ENCODE measurements at places on chromosomes 16 and 17.

- no peak for DNase-seq
These were observed 33.6 kb downstream of the PRPSAP2 start for GRCh38 chr17:18891541-18891940.

GRCh38 chr17:82287013-82287867 is 13.7 kb upstream of the CSNK1D start:
- no peak for DNase-seq

DNA sequence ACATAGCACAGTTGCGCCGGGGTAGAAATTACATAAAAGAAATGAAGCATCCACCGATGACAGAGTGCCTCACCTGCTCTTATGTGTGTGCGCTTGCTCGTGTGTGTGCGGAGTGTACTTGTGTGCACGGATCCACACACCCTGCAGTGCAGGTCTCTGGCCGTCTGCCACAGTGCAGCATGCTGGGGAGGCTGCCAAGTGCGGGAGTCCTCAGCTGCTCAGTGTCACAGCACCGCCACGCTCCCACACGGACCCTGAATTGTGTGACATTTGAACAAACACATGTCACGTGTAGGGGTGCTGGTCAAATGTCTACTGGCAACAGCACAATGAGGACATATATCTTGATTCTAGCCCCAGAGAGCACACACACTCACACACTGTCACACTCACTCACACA is 243.0 kb upstream of the MYOCD start:
- DNase-seq = no peak

DNA sequence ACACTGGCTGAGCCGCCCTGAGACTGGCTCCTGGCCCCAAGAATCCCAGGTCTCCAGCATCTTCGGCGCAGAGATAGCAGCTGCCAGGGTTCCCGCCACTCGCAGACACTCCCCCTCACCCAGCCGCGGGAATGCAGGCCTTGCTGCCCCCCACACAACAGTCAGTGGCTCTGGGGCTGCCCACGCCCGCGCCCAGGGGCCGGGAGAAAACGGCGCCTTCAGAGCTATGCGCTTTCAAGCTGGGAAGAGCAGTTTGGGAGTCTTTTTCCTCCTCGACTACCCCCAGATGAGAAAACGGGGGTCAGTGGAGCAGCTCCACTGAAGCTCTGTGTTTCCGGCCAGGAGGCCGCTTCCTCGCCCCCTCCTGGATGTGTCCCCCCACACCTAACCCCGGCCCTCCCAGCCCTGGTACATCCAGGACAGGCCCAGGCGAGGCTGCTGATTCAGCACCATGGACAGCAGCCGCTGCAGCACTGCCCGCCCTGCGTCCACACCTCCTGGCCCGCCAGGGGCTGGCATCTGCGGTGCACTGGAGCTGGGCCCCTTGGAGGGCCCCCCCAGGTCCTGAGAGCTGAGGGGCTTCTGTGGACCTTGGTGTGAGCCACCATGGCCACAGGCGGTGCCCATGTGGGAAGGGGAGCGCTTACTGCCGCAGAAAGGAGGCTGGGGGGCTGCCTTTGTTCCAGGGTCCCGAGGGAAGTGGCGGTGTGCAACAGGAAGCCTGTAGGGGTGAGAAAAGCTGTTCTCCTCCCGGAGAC is 35.7 kb downstream of the CACNA1H start:
- no peak for DNase-seq

GRCh38 chr17:50044483-50044882 is 11.4 kb upstream of the ITGA3 start:
- no peak for DNase-seq

DNA sequence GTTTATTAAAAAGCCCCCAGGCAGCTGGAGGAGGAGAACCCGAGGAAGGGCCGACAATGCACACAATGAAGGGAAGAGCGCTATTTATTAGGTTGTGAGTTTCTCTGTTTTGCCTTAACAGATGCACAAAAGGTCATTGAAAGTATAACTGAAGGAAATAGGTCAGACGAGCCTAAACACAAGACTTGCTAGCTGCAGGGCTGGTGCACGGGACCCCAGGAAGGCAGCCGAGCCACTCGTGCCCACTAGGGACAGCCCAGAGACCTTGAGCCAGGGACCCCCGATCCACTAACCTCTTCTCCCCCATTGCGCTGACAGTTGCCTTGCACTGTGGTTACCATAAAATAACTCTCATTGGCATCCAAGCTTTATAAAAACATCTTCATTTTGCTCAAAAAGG is 11.3 kb downstream of the LITAFD start:
- no peak for DNase-seq

- peak; percentile 31 for DNase-seq
These were observed 56.2 kb downstream of the PRMT7 start for GRCh38 chr16:68367030-68367429.

DNA sequence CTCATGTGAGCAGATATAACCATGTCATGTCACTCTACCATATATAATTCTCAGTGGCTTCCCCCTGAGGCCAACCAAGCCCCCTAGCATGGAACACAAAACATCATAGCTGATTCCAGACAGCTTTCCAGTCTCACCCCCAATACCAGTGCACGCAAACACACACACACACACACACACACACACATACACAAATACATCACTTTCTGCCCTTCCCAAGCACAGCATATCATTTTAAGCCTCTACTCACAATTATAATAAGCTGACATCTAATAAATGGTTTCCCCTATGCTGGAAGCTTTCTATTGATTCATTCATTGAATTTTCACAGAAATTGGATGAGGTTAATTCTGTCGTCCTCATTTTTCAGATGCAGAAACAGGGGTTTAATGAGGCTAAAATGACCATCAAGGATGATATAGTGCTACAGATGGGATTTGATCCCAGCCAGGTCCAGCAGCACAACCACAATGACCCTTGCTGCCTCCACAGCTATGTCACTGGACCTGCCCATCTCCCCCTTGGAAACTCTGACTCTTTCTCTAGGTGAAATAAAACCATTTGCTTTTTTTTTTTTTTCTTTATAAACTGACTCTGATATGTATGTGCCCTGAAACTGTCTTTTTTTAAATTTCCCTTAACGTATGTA is 131.1 kb downstream of the TMEM114 start:
- DNase-seq = no peak
